ENCODE measurements at places on chromosomes 1 and 21.

DNA sequence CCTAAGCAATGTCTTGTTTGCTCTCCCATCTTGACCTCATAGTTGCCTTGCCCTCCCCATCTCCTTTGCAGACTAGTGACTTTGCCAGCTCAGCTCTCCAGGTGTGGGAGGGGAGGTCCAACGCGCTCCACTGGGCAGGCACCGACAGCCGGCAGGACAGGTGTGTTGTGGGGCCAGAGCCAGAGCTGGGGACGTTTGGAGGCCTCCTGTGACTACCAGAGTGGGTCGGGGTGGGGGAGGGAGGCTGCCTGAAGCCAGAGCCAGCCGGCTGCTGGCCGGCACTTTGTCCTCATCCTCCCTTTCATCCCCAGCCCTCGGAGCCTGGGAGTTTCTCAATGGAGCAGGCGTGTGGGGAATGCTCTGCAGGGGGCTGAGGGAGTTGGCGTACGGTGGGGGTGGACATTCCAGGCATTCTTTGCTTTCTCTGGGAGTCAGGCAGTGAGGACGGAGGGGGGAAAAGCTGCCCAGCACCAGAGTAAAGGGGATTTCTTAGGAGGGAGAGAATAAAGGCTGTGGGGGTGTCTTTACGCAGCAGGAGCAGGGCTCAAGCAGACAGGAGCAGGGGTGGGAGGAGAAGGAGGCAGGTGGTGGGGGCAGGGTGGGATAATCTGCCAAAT lies 20.2 kb downstream of the NUAK2 start:
- DNase-seq: no peak

DNA sequence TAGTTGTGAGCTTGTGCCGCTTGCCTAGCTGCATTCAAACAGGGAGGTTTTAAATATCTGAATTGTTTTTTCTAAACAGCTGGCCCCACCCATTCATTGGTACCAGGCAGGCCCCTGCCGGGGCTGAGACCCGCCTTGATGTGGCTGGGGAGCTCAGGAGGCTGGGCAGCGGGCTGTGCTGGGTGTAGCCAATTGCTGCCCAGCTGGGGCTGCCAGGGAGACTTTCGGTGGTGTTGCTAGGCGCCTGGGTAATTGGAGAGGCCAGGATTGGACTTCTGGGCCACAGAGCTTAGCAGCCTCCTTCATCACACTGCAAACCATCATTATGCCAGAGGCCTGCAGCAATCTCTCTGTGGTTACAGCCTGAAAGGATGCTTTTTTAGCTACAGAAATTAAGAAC lies 12.2 kb downstream of the RHBDL2 start:
- no peak for DNase-seq

DNA sequence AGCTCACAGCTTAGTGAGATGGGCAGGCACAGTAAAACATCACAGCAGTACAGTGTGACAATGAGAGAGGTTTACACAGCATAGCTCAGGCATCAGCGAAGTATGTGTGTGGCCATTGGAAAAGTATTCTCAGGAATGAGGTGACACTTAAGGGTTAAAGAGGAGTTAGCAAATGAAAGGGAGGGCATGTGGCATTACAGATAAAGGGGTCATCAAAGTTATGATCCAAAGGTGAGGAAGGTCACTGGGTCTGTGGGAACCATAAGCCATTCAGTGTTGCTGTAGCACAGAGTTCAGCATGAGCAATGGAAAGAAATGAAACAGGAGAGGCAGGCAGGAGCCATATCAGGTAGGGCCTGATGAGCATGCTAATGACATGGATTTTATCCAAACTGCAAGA lies 4.5 kb upstream of the C8B start:
- DNase-seq: no peak

DNA sequence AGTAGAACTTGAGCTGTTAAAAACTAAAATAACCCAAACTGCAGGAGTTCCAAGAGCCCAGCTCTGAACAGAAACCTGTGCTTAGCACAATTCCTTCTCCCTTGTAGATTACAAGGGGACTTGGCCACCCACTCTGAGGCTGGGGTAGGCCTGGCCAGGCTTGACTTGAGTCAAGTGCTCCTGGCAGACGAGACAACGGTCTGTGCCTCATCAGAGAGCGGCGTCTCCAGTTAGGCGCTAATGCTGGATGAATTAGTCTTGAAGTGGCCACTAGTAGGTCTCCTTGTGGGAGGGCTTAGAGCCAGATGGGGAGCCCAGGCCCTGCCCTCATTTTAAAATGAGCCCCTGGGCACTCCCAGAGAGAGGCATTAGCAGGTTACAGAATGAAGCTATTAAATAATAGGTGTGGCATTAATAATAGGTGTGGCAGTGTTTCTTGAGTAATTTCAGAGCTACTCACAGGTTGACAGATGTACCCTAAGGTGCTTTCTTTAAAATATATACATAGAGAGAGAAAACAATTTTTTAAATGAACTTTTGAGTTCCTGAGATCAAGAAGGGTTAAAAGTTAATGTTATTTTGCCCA lies 1.1 kb downstream of the EEIG2 start:
- peak; percentile 48 for DNase-seq

DNA sequence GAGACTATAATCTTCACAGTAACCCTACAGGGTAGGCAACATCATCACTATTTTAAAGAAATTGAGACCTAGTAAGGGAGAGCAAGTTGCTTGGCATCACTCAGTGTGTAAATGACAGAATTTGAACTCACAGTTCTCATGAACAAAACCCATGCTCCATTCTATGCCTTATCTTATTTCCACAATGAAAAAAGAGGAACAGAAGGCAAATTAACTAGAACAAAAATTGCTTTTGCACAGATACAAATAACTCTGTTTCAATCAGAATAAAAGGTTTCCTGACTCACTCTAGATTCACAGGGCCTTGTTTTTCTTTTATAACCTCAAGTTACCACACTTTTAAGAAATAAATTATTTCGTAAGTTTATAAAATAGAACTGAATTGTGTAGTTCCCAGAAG lies 90.1 kb downstream of the UCHL5 start:
- no peak for DNase-seq

DNA sequence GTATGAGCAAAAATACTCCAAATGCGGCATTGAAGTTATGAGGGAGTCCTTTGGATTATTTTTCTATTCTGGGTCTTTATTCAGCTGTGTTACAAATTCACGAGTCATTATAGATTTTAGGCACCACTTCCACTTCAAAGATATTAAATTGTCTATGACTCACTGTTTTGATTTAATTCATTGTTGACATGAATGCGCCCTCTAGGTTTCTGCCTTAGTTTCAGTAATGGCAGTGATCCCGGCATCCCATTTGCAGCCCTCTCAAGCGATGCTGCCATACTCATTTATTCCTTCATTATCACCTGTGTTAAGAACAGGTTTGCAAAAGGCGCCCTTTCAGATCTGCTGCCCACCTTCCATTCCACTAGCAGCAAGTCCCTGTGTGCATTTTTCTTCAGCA lies 14.0 kb downstream of the RSPO1 start:
- no peak for DNase-seq

- no peak for DNase-seq
Observed at GRCh38 chr1:42420911-42421585, 34.8 kb downstream of the ZMYND12 start.

DNA sequence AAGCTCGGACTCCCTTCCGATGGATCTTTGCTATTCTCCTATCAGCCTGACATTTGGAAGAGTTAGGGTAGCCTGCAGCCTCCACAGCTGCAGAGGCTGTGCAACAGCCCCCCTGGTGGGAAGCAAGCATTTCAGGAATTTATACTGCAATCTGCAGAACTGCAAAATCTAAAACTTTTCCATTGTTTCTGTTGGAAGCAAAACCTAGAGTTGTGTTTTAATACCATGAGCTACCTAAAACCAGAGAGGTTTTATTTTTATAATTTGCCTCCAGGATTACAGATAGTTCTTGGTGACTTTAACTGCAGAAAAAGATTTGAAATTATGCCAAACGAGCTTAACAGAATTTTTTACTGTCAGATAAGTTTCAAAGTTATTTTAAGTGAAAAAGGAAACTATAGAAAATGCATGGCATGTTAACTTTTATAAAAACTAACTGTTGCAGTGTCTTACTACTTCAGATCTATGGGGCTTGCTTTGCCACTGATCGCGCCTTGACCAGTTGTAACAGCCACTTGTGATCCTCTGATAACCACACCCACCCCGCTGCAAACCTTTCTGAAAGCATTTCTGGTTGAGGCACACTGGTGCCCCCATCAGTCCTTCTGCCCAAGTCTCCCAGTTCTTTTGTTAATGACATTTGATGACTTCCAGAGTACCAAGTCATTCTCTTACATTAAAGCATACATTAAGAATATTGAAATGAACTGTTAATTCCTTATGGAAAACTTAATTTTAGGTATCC lies 64.8 kb downstream of the PRDM2 start:
- no peak for DNase-seq

DNA sequence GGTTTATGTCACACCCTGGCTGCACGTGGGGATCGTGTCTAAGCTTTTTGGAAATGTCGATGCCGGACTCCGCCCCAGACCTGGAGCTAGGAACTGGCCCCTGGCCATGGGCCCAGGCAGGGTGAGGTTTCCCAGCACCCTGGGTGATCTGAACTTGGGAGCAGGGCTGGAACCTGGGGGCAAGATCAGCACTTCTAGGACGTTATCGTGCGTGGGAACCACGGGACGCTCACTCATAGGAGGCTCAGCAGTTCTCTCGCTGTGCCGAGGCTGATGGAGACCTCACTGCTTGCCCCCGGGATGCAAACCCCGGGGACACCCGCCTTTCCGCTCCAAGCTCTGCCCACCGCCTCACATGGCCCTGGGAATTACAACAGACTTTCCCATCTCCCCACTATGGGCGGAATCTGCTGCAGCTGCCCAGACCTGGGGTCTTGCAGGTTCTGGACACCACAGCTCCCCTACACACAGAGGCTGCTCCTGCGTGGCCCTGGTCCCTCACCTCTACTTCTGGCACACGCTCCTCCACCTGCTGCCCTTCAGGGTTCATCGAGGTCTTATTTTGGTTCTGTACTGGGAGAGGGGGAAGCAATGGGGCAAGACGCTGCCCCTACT lies 35.9 kb downstream of the COL18A1 start:
- DNase-seq: no peak
